HTR-8/SVneo (cell line): ENCODE measurements at places on chromosomes 11 and 22.

DNA sequence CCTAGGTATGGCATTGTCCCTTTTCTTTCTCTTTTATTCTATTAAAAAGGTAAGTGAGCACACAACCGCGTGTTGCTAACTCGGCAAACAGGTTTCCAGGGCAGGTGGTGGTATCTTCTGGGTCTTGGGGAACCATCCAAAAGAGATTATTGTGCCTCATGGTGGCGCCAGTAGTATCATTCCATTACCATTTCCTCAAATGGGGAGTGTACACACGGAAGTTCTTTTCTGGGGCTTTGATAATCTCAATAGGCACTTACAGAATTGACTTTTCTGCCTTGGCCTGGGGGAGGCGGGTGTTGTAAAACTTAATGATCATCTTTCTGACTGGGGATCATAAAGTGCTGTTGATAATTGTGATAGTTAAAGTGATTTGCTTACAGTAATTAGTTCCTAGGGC, 234.1 kb downstream of the KIRREL3 start:
- DNase-seq, result no peak

- no peak for DNase-seq
Measured at GRCh38 chr11:67544616-67545242, 21.5 kb upstream of the CABP2 start.

GRCh38 chr11:16799890-16800289, 61.4 kb downstream of the C11orf58 start:
- no peak for DNase-seq

DNA sequence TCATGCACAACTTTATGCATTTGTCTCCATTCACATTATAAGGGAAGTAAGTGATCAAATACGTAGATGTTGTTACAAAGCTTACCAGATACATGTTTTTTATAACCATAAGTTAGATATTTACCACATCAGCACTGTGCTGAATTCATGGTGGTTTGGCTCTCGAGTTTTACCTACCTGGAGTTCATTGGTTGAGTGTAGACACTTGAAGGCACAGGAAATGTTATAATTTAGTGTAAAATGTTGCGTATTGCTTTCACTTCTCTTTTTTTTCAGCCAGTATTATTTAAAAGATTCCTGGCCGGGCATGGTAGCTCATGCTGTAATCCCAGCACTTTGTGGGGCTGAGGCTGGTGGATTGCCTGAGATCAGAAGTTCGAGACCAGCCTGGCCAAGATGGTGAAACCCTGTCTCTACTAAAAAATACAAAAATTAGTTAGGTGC, 53.1 kb upstream of the GRK2 start:
- DNase-seq, result no peak

DNA sequence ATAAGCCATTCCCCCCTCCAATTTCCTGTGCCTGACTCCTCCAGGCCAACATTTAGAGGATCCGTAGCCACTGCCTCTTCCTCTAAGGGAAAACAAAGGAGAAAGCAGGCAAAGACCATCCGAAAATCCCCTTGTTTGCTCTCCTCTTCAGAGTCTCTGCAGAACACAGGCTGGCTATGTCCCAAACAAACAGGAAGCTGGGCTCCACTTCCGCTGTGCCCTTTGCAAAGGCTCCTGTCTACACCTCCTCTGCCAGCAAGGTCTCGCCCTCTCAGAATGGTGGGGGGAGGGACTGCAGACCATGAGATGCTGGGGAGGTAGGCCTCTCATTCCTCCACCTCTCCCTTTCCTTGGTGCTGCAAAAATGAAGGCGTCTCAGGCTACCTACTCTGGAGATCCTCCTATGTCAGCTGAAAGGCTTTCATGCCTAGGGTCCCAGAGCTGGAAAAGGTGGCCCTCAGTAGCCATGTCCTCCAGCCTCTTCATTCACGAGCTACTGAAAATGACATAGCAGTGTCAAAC, 596.2 kb downstream of the BUD13 start:
- DNase-seq, result no peak

- DNase-seq, result no peak
Measured at GRCh38 chr11:30610628-30611027, 24.5 kb upstream of the MPPED2 start.

DNA sequence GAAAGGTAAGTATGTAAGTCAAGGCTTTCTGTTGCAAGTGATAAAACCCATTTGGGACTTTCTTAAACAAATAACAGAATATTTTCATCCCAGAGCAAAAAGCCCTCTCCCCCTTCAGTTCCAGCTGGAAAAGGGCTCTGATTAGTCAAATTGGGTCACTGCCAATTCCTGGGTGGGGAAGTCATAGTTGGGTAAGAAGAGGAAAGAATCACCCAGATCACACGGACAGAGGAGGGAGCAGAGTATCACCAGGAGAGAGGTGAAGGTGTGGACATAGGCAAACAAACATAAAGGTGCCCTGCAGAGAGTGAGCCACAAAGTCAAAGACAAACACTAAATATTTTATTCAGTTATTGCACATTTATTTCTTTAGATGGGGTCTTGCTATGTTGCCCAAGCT, 36.3 kb upstream of the SORL1 start:
- DNase-seq, result no peak

DNA sequence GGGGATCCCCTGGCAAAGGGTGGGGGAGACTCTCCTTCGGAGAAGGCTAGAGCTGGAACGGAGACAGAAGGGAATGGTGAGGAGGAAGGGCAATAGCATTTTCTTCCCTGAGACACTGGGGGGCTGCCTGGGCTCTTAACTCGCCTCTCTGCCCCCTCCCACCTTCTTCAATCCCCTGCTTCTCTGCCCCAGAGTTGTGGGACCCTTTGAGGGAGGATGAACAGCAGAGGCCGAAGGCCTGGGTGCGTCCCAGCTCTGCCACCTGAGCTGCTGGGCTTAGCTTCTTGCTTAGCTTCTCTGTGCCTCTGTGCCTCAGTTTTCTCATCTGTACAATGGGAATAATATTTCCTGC, 72.4 kb downstream of the RTL6 start:
- DNase-seq, result no peak
